ENCODE measurements at places on chromosomes 2 and 18.

- no peak for DNase-seq
Observed at GRCh38 chr2:44210362-44210761, 41.7 kb downstream of the PPM1B start.

GRCh38 chr2:146893500-146894041, 951.3 kb upstream of the ACVR2A start:
- DNase-seq, result no peak

DNA sequence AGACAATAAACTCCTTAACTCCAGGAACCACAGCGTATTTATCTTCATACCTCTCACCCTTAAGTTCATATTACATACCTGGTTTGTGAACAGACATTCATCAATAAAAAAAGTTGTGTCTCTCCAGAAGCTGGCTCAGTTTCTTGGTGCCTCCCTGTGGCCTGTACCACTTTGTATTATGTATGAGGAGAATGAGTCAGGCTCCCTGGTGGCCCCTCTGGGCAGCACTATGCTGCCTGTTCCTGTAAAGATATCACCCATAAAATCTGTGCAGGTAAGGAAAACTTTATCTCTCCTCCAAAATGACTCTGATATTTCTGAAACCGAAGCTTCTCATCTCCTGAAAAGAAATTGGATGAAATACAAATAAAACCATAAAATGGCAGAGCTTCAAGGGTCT, 198.4 kb upstream of the NT5C1B start:
- DNase-seq, result no peak

GRCh38 chr2:161576421-161576820, 47.8 kb upstream of the SLC4A10 start:
- DNase-seq, result no peak

DNA sequence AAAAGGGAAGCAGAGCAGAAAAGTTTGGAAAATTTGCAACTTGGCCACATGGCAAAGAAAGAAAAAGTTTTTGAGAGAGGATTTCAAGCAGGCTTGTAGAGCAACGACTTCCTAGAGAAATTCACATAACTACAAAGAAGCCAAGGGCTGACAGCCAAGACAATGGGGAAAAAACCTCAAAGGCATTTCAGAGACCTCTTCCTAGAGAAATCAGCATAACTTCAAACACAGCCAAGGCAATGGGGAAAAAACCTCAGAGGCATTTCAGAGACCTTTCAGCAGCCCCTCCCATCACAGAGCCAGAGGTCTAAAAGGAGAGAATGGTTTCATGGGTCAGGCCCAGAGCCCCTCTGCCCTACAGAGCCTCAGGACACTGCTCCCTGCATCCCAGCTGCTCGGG, 7.2 kb downstream of the ADI1 start:
- DNase-seq, result no peak

- no peak for DNase-seq
Observed at GRCh38 chr2:71688530-71688929, 235.2 kb downstream of the DYSF start.

DNA sequence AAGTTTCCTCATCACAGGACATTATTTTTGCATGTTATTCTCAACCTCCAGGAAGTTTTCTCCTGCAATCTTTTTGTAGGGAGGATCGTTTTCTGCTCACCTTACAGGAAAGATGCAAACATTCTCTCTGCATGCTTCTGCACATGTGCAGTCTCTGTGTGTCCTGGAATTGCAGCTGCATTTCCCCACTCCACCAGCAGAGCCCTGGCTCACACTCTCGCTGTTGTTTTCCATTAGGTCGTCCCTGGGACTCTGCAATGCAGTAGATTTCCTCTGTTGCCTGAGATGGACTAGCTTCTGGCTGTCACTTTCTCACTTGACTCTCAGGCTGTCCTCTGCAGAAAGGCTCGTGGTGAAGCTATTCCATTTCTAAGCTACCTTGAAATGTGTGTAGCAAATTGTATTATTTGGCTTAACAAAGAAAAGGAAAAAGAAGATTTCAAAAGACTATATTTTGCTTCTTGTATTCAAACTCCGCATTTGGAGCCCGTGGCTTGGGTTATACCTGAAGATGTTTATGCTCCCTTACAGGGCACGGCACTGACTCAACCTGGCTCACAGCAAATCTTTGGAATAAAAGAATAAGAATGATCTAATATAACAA, 346.7 kb downstream of the RAD51AP2 start:
- no peak for DNase-seq

GRCh38 chr2:53103679-53104078, 663.9 kb upstream of the CHAC2 start:
- no peak for DNase-seq

DNA sequence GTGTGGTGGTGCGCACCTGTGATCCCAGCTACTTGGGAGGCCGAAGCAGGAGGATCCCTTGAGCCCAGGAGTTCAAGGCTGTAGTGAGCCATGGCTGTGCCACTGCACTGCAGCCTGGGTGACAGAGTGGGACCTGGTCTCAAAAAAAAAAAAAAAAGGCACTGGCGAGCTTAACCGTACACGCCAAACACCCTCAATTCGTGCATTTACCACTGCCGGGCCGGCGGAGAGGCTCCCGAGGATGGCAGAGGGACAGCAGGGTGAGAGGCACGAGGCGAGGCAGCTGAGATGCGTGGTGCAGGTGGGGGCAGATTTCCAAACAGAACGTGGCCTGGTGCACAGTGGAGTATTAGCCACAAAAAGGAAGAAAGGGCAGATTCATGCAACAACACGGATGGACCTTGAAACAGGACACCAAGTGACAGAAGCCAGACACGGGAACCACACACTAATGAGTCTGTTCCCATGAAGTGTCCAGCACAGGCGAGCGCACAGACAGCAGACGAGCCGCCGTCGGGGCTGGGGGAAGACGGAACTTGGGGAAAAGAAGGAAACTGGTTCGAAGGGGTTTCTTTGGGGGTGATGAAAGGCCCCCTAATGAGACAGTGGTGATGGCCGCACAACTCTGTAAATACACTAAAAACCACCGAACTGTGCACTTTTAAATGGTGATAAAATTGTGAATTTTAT, 27.4 kb downstream of the SLC66A2 start:
- DNase-seq, result no peak

- no peak for DNase-seq
Observed at GRCh38 chr2:11842336-11842735, 95.9 kb downstream of the LPIN1 start.

DNA sequence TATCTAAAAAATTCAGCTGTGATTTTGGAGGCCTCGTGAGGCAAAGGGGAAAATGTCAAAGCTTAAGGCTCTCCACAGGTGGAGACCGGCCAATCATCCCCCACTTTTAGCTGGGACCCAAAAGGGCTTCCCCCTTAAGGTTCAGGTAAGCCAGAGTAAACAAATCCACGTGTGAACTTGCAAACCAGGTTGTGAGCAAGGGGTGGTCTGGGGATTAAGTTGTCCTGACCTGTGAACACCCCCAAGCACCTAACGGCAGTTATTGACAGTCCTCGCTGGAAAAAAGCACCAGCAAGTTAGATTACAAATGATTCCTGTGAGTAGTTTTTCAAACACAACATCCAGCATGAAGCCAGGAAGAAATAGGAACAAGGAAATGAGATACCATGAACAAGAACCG, 42.9 kb downstream of the MYO7B start:
- no peak for DNase-seq

DNA sequence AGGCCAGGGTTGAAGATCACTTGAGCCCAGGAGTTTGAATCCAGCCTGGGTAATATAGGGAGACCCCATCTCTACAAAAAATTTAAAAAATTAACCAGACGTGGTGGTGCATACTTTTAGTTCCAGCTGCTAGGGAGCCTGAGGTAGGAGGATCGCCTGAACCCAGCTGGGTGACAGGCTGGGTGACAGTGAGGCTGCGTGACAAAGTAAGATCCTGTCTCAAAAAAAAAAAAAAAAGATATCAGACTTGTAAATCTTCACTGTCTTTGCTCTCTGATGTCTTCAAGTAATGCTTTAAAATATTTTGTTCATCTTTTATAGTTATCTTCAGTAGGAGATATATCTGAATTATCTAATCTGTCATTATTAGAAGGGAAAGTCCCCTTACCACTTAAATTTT, 10.5 kb downstream of the CAMKMT start:
- no peak for DNase-seq

DNA sequence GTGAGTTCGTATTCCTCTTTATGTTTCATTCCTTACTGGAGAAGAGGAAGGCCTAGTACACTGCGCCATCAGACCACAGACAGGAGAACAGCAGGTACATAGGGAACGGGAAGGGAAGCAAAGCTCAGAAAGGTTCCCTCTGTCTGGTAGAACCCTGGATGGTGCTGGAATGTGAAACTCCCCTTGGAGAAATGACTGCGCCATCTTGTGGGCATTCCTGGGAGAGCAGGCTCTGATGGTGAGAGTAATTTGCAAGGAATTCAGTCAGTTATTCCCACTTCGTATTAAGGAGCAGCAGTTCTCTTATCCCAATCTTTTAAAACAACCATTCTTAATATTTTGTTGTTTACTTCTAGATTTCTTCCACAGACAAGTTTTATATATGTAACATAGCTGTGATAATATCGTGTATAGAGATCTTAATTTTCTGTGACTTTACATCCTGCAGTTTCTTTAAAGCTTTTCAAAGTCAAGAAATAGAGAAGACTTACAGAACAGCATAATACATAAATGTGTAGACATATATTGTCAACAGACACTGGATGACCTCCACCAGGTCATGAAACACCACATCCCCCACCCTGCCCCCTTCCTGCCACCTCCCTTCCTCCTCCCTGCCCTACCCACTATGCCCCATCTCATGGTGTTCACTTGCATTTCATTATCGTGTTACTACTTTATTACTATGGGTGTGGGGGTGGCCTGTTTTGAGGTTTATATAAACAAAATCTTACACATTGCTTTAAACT, 83.9 kb downstream of the ARHGEF4 start:
- DNase-seq, result peak; percentile 53

DNA sequence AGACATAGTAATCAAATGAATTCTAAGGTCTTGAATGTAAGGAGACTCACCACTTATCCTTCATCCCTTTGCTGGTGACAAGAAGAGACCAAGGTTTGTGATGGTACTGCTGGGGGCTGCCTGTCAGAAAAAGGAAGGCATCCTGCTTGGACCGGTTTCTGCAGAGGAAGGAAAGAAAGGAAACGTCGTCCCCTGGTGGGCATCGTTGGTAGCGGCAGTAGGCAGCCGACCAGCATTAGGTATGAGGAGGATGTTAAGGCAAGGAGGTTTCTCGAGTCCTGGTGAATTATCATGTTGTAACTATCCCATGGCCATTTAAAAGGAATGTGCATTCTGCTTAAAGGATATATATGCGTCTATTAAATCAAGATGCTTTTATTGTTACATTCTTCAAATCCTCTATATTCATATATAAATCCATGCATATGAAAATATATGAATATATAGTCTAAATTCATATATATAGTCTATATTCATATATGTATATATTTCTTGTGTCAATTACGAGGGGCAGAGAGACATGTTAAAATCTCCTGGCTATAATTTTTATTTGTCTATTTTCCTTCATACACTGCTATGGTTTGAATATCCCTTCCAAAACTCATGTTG, 94.4 kb upstream of the TGFA start:
- DNase-seq, result peak; percentile 65

DNA sequence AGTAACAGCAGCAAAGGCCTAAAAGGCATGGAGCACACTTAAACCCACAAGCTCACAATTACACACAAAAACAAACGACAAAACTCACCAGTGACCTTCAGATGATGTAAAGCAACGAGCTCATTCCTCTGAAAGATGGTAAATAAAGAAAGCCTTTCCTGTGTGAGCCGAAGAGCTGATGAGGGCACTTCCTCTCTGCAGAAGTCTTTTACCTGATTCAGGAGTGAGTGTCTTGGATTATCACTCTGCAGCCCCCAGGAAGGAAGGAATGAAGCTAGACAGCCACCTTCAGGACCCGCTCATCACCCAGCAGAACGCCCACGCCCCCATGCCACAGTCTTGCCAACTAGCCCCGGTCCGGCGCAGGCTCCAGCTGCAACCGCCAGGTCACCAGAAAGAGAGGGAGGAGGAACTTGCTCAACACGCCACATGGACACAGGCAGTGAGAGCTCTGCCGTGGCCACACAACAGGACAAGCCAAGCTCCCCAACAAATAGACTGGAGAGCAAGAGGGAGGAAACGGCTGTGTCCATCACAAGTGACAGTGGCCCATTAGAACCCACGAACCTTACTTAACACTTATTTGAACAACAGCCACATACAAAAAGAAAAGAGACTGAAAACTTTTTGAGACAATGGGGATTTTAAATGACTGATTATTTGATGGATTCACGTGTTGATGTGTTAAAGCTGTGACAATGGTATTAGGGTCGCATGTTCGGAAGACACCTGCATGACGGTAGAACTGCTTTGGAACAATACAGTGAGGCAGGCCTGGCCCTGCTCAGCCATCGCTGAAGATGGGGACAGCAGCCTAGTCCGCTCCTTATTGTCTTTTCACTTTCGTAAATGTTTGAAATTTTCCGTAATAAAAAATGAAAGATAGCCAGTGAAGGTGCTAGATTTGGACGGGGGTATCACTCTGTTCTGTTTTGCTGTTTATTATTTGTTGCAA, 127.3 kb downstream of the HDAC4 start:
- no peak for DNase-seq

DNA sequence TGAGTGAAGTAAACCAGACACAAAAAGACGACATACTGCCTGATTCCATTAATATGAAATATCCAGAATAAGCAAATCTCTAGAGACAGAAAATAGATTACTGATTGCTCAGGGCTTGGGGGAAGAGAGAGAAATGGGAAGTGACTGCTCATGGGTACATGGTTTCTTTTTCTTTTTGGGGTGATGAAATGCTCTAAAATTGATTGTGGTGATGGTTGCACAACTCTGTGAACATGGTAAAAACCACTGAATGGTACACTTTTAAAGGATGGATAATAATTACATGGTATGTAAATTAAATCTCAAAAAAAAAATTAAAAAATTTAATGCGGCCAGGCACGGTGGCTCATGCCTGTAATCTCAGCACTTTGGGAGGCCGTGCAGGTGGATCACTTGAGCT, 39.3 kb downstream of the RPL31 start:
- DNase-seq, result no peak

GRCh38 chr2:29777161-29777560, 144.2 kb downstream of the ALK start:
- no peak for DNase-seq

GRCh38 chr2:24073816-24074215, 2.3 kb downstream of the SF3B6 start:
- DNase-seq, result no peak

- DNase-seq, result no peak
Observed at GRCh38 chr2:167380555-167380954, 492.3 kb downstream of the XIRP2 start.

GRCh38 chr2:238438856-238439849, 12.4 kb downstream of the ASB1 start:
- no peak for DNase-seq

DNA sequence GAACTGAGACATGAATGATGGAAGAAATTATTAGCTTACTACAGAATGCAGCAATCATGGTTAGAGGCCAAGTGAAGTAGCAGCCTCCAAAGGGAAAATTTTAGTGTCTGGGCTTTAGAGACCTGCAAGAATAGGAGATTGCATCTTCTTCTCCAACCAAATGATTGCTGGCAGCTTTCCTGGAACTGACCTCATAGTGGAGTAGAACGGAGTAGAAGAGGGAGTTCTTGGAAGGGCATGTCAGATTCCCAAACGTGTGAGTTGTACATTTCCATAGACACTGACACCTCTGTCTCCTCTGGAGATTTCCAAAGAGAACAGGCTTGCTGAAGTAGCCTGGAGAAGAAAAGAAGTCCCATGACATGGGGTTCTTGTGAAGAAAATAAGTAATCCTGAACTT, 169.8 kb upstream of the ERBB4 start:
- DNase-seq, result no peak
